ENCODE measurements at places on chromosomes 16 and 17.
A peak's percentile ranks its signal among the peaks of the same experiment; 100 is the strongest.

DNA sequence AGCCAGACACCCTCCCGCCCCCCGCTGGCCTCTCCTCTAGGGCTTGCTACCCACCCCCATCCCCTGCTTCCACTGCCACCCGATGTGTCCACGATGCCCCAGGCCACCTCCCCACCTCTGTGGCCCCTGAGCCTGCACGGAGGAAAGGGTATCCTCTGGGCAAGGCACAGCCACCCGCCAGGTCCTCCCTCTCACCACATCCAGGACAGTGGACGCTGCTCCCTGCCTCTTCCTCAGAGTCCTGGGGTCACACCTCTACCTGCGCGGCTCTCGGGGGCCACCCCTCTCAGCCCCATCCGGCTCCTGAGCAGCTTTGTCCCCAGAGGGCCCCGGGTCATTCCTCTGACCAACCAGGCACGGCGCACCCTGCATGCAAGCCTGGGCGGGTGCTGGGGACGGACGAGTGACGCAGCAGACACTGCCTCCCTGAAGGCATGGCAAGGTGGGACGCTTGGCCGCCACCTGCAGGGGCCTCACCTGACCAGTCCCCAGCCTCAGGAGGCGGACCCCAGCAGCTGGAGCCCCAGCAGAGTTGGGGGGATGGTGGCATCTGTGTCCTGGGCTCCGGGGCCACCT is 24.8 kb downstream of the FLYWCH1 start:
- DNase-seq = no peak

- DNase-seq = no peak
These were observed 55.7 kb downstream of the SCNN1B start for GRCh38 chr16:23357761-23358290.

DNA sequence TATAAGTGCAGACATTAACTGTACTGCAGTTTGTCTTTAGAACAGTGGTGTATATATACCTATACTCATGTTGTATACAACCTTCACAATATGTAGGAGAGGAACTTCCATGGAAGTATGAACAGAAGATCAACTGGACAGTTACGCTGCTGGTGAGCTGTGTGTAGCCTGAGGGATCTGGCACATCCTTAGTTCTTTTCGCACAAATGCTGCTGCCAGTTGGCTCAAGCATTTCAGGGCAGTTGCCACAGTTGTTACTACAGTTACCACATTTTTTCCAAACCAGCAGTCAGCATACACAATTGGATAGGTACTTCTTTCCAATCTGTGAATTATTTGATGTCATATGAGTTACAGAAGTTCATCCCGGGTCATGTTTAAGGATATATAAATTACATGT is 539.6 kb upstream of the HSBP1 start:
- no peak for DNase-seq

DNA sequence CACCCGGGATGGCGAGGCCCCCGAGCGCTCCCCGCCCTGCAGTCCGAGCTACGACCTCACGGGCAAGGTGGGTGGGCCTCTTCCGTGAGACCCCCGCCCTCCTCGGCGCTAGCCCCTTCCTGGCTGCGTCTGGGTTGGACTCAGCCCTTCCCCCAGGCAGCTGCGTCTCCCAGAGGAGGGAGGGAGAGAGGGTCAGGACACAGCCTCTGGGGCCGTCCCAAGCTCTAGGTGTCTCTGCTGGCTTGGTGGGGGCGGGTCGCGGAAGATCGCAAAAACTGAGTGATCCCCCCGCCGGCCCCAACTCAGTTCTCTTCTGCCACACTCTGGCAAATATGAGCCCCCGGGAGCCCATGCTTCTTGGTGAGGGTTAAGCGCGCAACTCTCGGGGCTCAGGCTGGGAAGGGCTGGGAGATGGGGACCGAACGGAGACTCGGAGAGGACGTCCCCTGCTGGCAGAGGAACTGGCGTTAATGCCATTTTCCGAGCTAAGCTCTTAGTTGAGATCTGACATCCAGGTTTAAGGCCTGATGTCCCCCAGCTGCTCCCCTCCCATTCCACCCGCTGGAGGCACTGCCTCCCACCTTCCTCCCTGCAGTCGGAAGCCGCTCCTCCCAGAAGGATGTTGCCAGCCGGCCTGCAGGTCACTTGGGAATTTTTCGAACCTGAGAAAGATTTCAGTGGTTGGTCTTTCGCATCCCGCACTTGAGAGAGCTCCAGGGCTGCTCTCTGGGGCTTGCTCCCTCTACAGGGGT is 419 bp downstream of the RAB37 start:
- DNase-seq = peak; percentile 52

- DNase-seq = no peak
These were observed 61.9 kb downstream of the WWP2 start for GRCh38 chr16:69823831-69824563.

DNA sequence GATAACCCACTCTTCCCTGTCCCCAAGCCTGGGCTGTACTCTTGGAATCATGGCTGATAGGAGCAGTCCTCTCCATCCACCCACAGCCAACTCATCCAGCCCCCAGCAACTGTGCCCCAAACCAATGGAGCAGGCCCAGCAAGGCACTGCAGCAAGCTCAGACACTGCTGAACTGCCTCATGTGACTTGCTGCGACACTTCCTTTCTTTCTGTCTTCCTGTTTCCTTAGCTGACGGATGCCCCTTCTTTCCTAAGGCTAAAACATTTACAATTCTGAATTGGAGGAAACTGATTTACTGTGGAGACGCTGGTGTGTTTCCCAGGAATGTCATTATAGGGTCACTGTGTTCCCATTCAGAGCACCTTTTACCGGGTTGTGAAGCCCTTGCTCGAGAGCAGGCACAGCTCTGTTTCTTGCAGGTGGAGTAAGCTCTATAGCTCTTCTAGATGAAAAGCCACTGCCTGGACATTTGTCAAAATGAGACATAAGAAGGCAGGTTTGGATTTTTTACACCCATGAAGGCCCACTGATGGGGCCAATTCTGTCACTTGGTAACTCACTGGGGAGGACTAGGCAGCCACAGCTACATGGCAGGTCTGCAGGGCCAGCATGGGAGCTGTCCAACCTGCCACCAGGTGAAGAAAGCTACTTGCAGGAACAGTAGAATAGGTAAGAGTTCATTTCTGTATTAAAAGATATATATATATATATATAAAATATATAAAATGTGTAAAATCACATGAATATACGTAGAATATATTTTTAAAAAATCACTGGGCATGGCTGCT is 27.4 kb downstream of the TMEM11 start:
- no peak for DNase-seq

GRCh38 chr17:76147211-76148014 is 6.4 kb upstream of the FOXJ1 start:
- no peak for DNase-seq

DNA sequence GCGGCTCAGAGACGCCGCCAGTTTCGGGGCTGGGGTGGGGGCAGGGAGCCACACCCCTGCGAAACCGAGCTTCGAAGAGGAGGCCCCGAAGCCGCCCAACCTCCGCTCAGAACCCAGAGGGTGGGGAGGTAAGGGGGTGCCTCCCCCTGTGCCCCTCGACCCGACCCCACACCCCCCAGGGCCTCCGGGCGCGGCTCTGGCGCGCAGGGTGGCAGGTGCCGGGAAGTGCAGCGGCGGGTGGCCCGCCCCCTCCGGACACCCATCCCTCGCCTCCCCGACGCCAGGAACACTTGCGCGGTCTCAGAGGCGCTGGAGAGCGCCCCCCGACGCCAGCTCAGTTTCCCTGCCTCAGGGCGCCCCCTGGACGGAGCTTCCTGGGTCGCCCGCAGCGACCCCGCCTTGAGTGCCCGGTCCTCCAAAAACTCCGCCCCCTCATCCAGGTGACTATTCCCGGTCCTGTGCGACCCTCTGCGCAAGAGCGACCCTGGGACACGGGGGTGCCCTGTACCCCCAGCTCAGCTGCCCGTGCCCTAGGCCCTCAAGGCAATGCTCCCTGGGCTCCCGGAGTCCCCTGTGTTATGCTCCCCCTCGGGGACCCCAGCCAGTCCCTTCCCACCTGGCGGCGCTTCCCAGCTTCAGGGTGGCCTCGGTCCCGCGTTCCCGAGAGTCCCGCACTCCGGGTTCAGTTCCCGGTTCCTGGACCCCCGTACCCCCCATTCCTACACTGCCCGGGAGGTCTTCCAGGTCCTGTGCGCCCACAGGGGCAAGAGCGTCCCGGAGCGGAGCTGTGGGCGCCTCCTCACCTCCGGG is 562 bp downstream of the PPL start:
- no peak for DNase-seq

- DNase-seq = no peak
These were observed 225.3 kb downstream of the KATNIP start for GRCh38 chr16:27775254-27775653.

- DNase-seq = peak; percentile 36
These were observed 1.3 kb downstream of the NAGS start for GRCh38 chr17:44005527-44006271.

- no peak for DNase-seq
These were observed 17.3 kb downstream of the CDH13 start for GRCh38 chr16:82643936-82644630.

DNA sequence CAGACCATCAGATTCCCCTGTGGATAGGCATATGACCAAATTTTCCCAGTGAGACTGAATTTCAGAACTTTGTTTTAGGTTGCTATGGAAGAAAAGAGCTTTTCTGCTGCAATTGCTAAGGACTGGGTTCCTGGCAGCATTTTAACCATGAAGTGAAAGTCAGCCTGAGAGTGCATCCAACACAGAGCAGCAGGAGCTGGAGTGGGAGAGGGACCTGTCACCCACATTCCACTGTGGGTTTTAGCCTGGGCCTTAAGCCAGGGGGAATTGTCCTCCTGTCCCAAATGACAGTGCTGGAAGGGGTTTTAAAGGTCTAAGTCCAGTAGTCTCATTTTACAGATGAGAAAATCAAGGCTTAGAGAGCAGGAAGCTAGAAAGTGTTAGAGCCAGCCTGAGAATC is 203.5 kb upstream of the N4BP1 start:
- no peak for DNase-seq

DNA sequence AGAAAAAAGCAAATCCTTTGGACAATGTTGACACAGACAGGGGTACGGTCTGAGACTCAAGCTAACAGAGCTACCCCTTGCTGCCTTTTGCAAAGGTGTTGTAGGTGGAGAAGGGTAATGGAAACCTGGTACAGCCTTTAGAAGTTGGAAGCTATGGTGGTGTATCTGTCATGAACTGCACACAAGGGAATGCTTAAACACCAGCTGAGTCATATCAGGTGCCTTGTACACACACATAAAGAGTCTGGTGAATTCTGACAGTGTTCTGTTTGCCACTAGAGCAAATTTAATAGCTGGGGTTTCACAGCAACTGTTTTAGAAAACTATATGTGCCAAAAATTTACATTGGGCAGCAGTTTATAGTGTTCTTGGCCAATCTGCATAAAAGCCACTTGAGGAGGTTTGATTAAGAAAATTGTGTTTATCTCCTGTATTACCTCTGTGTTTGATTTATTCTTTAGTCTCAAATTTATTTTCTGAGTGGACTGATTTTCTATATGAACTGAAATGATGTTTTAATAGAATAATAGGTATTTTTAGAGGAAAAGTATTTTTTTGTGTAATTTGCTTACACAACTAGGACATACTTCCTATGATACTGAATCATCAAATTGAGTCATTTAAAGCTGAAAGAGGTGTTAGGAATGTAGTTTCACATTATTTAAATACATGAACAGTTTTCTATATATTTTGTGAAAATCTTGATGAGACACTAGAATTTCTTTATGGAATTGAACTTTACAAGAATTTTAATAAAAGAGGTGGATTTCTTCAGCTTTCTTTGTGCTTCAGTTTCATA is 136.9 kb downstream of the MAP2K6 start:
- DNase-seq = no peak

DNA sequence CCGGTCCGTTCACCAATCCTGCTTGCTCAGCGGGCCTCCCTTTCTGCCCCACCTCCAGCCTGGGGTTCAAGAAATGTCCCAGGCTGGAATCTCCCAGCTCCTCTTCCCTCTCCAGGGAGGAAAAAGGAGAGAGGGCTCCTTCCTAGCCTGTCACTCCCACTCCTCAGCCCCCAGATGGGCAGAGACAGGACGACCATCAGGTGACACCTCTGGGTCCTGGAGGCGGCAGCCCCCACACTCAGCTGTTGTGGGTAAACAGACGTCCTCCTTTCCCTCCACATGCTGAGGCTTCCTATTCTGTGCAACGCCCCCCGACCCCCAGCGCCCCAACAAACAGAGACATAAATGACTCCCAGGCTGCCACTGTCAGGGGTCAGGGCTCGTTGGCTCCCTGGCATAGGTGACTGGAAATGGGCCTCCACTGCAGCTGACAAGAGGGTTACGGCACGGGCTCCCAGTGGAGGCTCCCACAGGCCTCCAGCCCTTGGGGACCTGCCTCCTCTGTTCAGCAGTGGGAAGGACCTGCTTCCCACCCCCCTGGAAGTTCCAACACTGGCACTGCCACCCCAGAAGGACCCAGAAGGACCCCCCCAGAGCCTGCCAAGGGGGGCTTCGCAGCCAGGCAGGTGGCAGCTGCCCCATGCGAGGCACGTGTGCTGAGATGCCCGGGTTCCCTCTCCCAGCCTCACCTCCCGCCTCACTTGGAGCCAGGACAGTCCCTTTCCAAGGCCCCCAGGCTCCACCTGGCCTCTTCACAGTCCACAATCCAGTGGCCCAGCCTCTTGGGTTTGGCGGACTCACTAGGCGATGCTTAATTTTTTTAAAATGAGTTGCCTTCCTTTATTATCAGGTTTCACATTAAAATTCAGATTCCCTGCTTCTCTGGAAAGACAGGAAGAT is 232.3 kb downstream of the KATNIP start:
- DNase-seq = no peak

GRCh38 chr17:27497696-27498095 is 41.4 kb downstream of the KSR1 start:
- DNase-seq = no peak

GRCh38 chr17:68006797-68007196 is 10.5 kb upstream of the C17orf58 start:
- no peak for DNase-seq

GRCh38 chr16:86565644-86566511 is 751 bp upstream of the FOXC2 start:
- DNase-seq = no peak

DNA sequence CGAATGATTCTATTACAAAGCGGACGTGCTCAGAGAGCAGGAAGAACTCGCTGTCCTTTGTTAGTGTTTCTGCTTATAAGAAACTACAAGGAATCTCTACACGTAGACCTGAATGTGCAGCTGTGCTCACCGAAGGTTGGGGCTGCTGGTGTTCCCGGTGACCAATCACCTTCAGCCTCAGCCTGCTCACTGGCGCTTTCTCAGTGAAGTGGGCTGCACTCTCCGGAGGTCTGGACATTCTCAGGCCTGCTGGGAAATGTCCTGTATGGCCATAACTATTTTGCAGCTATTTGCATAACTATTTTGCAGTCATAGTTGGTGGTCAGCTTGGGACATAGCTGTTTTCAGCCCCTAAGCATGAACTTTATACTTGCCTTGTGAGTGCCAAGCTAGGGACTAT is 9.7 kb upstream of the CIAO3 start:
- DNase-seq = no peak

DNA sequence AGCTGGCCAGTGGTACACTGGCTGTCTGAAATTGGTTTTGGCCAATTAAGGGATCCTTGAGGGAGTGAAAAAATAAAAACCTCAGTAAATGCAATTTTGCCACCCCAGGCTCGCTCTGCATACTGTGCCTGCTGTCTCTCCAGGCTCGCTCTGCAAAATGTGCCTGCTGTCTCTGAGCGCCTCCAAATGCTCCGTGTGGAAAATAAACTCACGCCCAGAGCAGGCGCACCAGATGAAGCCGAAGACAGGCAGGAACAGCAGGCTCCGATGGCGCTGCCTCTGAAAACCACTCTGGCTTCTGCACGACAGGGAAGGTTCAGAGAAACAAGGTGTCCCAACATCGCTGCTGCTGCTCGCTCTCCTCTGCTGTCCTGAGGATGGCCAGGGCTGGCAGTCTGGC is 29.1 kb downstream of the SNN start:
- DNase-seq = no peak
